H1 (cell line): ENCODE measurements at places on chromosomes 7 and 10.

- DNase-seq = peak; percentile 95
Measured at GRCh38 chr10:132163278-132163765, 23.4 kb upstream of the DPYSL4 start.

DNA sequence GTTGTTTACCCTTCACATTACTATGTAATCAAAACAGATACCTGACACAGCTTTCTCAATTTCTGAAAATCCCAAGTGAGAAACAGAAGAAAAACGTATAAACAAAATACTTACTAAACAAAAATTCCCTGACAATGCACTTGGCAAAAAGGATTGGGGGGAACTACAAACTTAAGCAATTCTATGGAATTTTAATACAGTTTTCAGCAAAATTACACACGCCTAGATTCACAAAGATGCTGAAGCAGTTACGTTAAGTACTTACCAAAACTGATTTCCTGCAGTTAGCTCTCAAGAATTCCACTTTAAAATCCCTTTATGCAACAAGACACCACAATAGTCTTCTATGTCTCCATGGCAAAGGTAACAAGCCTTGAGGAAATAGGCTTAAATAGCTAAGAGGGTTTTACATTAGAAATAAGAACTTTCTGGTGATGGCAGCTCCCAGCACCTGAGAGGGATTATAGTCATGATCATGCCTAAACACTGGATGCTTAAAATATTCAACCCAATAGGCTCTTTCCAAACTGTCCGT, 10.8 kb downstream of the TOMM7 start:
- no peak for DNase-seq

GRCh38 chr7:84236398-84236797, 41.8 kb upstream of the SEMA3A start:
- DNase-seq = no peak

- DNase-seq = no peak
Measured at GRCh38 chr7:47415318-47416212, 166.3 kb downstream of the TNS3 start.

DNA sequence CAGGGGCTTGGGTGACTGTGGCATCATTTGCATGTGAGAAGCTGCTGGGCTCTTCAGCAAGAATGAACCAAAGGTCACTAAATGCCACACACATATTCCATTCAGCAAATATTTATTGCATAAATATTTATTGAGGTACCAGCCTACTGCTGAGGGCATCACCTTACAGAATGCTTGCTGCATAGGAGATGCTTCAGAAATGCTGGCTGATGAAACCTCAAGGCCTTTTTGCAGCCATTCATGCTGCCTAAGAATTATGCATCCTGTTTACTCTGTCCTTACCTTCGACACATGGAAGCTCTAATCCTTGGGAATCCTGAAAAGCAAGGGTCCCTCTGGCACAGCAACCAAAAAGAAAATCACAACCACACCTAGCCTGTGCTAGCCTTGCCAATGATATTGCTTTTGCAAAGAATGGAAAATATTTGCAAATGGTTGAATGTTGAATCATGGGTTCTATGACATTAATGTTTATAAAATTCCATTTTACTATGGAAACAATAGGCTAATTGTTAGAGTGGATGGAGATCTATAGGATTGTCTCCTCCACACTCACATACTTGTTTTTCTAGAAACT, 79.6 kb downstream of the PCGF5 start:
- DNase-seq = no peak

GRCh38 chr7:85564861-85565260, 378.0 kb upstream of the SEMA3D start:
- no peak for DNase-seq

- no peak for DNase-seq
Measured at GRCh38 chr7:142188846-142189245, 69.0 kb downstream of the PRSS58 start.

DNA sequence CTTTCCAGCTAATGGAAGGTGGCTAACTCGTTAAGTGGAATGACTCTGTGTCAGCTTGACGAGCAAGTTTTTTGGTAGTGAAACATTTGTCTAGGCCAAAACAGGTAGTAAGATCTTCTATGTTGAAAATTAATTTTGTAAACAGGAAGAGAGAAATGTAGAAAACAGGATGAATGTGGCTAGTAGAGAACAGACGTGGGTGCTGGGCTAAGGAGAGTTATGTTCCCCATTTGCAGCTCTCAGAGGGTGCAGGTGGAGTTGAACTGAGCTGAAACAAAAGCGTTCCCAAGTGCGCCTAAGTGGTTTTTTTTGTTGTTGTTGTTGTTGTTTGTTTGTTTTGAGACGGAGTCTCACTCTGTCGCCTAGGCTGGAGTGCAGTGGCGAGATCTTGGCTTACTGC, 59.5 kb upstream of the SRPK2 start:
- no peak for DNase-seq

DNA sequence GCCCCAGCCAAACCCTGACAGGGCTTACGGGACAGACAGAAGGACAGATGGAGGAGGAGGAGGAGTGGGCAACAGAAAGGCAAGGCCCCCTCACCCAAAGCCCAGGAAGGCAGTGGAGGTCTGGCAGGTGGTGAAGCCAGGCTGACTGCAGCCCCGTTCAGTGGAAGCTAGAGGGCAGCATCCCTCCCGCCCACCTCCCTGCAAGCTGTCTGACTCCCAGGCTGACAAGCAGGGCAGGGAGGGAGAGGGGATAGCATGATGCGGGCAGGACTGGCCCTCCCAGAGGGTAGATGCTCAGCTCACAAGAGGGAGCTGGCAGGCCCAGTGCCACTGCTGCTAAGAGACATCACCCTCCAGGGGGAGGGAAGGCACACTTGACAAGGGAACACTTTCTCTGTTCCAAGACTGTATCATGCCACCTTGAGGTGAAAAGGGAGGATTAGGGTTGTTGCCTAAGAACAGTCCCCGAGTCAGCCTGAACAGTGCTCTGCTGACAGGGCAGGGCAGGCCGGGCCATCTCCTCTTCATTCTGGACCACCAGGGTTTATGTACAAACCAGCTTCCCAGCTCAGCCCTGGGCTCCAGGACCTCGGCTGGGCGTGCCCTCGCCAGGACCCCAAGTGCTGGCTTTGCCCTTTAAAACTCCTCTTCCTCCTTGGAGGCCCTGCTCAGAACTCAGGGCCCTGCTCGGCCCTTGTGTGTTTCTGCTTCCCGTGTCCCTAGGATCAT, 61.8 kb downstream of the RASGEF1A start:
- DNase-seq = no peak

DNA sequence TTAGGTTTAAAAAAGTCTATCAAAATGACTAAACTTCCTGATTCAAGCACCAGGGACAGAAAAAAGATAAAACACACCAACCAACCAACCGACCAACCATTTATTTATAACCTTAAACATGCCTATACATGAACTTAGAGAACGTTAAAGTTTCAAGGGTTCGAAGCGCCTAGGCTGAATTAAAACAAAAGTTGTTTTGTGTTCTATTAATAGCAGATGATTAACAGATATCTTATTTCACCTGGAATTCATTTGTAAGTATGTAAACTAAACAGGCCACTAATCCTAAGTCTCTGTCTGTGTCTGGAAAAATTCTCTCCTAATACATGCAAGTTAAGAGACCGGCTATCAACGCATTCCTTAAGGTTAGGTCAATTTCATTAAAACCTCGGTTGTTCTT, 1.4 kb downstream of the BAIAP2L1 start:
- DNase-seq = no peak

GRCh38 chr7:144379776-144380384, 23.6 kb downstream of the NOBOX start:
- no peak for DNase-seq

DNA sequence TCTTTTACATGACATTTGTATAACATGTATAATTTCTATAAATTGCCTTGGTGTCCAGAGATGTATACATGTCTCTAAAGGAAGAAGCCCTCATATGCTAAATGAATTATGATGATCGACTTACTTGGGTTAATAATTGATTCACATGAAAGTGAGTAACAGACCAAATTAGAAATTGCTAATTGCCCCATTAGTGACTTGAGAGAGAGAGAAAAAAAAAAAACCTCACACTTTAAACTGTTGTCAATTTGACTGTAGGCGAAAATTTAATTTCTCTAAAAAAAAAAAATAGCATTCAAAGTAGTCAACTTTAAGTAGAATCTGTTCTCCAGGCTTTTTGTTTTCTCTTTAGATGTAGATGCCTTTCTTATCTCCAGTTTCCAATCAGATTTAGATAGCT, 383.3 kb downstream of the SH2D4B start:
- no peak for DNase-seq

DNA sequence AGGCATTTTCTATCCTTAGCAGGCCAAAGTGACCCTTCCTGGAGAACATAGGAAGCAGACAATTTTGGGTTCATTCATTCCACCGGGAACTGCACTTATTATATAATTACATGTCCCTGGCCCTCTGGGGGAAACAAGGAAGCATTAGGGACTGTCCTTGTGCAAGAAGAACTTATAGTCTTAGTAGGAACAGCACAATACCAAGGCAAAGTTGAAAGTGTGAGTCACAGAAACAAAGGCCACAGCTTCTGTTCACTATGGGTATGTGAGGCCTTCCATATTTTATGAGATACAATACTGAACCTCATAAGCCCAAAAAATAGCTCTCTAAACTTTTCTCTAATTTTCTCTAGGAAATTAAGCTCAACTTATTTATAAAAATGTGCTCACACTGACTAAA, 18.4 kb upstream of the AKR1B10 start:
- DNase-seq = no peak

GRCh38 chr10:71266147-71266917, 52.7 kb upstream of the SLC29A3 start:
- DNase-seq = no peak

DNA sequence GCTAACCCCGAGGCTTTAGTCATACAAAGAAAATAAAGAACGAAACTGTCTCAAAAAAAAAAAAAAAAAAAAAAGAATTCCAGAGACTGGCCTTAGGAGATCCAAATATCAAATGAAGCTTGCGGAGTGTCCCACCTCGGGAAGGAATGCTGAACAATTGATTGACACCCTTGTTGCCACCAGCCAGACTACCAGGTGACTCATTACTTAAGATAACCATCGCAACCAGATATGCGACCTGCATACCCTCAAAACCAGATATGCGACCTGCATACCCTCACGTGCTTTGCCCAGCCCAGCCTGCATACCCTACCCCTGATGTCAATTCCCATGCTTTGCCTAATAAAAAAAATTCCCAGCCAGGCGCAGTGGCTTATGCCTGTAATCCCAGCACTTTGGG, 2.7 kb upstream of the PRKRIP1 start:
- no peak for DNase-seq

- DNase-seq = no peak
Measured at GRCh38 chr7:101197991-101198390, 2.8 kb downstream of the MOGAT3 start.

GRCh38 chr10:72285972-72286521, 12.3 kb downstream of the DDIT4 start:
- DNase-seq = no peak

DNA sequence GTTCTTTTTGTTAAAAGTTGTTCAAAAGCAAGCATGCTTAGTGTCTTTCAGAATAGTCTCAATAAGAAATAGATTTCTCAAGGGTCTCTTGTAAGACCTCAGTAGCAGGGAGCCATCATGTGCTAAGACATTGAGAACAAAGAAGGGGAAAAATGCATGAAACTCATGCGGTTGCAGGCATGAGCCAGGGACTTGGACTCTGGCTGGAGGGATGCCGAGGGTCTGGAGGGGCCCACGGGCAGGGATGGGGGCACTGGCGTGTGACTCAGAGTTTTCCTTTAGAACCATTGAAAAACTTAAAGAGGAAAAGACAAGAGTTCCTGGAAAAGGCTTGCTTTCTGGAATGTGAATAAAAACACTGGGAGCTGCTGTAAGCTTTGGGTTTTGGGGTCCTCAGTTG, 253.3 kb downstream of the CCDC3 start:
- DNase-seq = no peak

- DNase-seq = peak; percentile 53
Measured at GRCh38 chr10:93115661-93116383, 42.1 kb downstream of the CYP26A1 start.

DNA sequence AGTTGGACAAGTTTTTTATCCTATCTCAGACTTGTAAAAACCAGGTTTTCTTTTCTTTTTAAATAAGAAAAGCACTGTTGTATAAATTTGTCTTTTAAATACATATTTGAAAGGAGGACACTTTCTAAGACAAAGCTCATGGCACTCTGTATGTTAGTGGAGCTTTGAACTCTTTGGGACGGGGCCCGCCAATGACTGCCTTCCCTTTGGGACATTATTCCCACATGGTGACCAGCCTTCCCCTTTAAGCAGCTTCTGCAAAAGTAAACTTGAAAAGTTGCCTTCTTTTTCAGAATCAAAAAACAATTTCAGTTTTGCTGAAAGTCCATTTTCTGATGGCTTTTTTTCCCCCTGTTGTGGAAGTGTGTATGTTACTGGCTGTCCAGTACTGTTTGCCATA, 1.8 kb downstream of the CUX1 start:
- DNase-seq = no peak

GRCh38 chr7:135744938-135745702, 3.5 kb downstream of the FAM180A start:
- DNase-seq = no peak

- no peak for DNase-seq
Measured at GRCh38 chr10:127090138-127090537, 106.3 kb downstream of the INSYN2A start.

- DNase-seq = no peak
Measured at GRCh38 chr7:134328900-134329299, 12.2 kb upstream of the SLC35B4 start.

DNA sequence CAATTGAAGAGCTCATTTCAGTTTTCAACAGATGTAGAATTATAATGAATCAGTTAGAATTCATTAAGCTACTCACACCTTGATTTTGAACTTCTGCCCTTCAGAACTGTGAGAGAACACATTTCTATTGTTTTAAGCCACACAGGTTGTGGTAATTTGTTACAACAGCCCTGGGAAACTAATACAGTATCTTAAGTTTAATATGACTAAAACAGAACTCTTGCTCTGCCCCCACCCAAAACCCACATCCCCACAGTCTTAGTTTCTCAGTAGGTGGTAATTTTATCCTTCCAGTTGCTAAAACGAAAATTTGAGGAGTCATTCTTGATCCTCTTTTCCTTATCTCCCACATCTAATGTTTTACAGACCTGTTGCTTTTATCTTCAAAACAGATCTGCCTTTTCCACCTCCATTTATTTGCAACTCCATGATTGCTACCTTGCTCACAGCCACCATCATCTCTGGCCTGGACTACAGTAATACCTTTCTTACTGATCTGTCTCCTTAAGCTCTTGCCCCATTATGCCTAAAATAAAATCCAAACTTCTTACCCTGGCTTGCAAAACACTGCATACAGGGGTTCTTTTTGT, 72.8 kb upstream of the NXPH1 start:
- DNase-seq = no peak

- DNase-seq = no peak
Measured at GRCh38 chr7:26525398-26526264, 234.0 kb downstream of the SNX10 start.
